ENCODE measurements at places on chromosomes 5 and 9.

- H3K27me3 ChIP-seq = no peaks in the 10 kb centered on the region
- DNase-seq = no peak
- no peak overlapping the region for H3K4me3 ChIP-seq
- H3K27ac ChIP-seq = no peak overlapping the region
- no peaks in the 10 kb centered on the region for H3K4me1 ChIP-seq
These were observed 20.2 kb upstream of the SPARC start for GRCh38 chr5:151706906-151707305.

- H3K4me1 ChIP-seq = no peaks in the 10 kb centered on the region
- no peaks in the 10 kb centered on the region for H3K27me3 ChIP-seq
These were observed at the start of gene MPDZ for GRCh38 chr9:13279284-13280141. TSS of gene MPDZ (minus strand) at chr9:13279692. CDS start at chr9:13250315, 29,377 bp downstream.

- no peak overlapping the region for H3K4me3 ChIP-seq
- peak overlapping the region; percentile 67 for H3K27ac ChIP-seq
- no peaks in the 10 kb centered on the region for H3K27me3 ChIP-seq
- no peak for DNase-seq
These were observed 2.7 kb upstream of the PDGFRB start for GRCh38 chr5:150158170-150158949.

- H3K27ac ChIP-seq = no peak overlapping the region
- no peak for DNase-seq
- no peaks in the 10 kb centered on the region for H3K36me3 ChIP-seq
- no peaks in the 10 kb centered on the region for H3K4me1 ChIP-seq
These were observed 30.7 kb upstream of the CORO2A start for GRCh38 chr9:98222885-98223691.

GRCh38 chr9:2181792-2182191, 166.6 kb downstream of the SMARCA2 start:
- H3K36me3 ChIP-seq = peaks cover 52% of the 10 kb centered on the region
- no peak overlapping the region for H3K4me3 ChIP-seq
- DNase-seq = peak; percentile 56
- no peaks in the 10 kb centered on the region for H3K4me1 ChIP-seq
- H3K27me3 ChIP-seq = no peaks in the 10 kb centered on the region
- no peak overlapping the region for H3K27ac ChIP-seq

- H3K27ac ChIP-seq = no peak overlapping the region
- no peaks in the 10 kb centered on the region for H3K36me3 ChIP-seq
- H3K4me3 ChIP-seq = no peak overlapping the region
- H3K27me3 ChIP-seq = no peaks in the 10 kb centered on the region
These were observed 71.2 kb downstream of the ANKRD55 start for GRCh38 chr5:56161927-56162326.

DNA sequence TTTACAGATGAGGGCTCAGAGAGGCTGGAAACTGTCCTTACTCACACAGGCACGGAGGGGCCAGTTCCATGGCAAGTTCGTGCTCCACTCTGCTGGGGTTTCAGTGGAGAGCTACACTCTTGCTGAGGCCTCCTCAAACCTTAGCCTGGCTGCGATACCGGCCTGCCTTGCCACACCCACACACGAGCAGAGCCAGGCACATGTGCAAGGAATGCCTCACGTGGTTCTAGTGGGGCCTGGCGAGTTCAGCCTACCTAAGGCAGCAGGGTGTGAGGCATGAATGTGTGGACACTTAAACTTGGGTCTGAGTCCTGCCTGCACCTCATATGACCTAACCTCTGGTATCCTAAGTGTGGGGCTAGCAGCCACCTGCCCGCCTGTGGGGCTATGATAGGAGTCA, 21.5 kb upstream of the PRDM12 start:
- no peaks in the 10 kb centered on the region for H3K36me3 ChIP-seq
- H3K4me1 ChIP-seq = no peaks in the 10 kb centered on the region
- H3K27me3 ChIP-seq = no peaks in the 10 kb centered on the region
- H3K27ac ChIP-seq = no peak overlapping the region
- DNase-seq = no peak

DNA sequence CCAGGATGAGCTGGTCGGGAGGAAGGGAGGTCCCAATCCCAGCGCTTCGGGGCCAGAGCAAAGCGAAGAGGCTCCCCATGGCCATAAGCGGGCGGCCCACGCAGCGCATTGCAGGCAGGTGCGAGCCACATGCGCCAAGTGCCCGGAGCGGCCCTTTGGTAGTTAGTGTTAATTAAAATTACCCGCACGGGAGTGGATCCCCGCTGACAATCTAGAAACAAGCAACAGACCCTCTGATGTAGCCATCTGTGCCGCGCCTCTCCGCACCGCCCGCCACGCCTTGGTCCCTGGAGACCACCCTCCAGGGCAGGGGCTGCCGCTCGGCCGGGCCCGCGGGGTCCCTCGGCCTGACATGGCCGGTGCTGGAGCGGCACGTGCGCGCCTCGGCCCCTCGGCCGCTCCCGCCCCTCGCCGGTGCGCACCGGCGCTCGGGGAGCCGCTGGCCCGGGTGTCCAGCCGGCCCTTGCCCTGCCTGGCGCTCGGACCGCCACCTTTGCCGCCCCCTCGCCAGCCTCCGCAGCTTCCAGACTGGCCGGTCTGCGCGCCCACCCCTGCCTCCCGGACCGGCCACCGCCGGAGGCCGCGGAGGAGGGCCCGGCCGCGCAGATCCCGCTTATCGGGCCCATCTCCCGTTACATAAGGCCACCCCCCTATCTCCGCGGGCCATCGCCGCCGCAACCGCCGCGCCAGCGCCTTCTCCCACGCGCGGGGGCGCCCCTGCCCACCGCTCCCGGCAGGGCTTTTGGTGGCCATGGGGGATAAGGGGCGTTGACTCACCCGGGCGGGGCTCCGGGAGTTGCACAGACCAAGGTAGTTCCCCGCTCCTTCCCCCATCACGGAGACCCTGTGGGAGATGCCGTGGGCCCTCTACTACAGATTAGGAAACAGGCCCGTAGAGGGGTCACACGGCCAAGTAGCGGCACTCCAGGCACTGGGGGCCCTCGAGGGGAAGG, 1.9 kb upstream of the IL13 start:
- H3K27me3 ChIP-seq = peaks cover 5% of the 10 kb centered on the region
- DNase-seq = no peak
- peak overlapping the region; percentile 37 for H3K4me3 ChIP-seq

GRCh38 chr9:99130069-99130468, 25.2 kb downstream of the TGFBR1 start:
- no peaks in the 10 kb centered on the region for H3K36me3 ChIP-seq
- H3K4me3 ChIP-seq = no peak overlapping the region
- no peak for DNase-seq

GRCh38 chr5:135034236-135034962, 371 bp upstream of the PITX1 start:
- H3K36me3 ChIP-seq = no peaks in the 10 kb centered on the region
- H3K4me3 ChIP-seq = peak overlapping the region; percentile 58
- H3K4me1 ChIP-seq = peaks cover 34% of the 10 kb centered on the region
- DNase-seq = peak; percentile 71
- peaks cover 64% of the 10 kb centered on the region for H3K27me3 ChIP-seq
